ENCODE measurements at places on chromosomes 4 and X.

DNA sequence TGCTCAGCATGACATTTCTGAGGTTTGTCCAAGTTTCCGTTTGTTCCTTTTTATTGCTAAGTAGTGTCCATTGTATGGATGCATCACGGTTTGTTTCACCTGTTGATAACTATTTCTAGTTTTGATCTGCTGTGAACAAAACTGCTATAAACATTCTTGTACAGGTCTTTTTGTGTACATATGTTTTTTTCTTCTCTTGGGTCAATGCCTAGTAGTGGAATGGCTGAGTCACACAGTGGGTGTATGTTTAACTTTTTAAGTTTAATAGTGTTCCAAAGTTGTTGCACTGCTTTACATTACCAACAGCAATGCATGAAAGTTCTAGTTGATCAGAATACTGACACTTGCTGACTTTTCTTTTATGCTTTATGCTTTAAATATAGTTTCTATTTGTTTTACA, 76.7 kb downstream of the MAOB start:
- no peak for DNase-seq

DNA sequence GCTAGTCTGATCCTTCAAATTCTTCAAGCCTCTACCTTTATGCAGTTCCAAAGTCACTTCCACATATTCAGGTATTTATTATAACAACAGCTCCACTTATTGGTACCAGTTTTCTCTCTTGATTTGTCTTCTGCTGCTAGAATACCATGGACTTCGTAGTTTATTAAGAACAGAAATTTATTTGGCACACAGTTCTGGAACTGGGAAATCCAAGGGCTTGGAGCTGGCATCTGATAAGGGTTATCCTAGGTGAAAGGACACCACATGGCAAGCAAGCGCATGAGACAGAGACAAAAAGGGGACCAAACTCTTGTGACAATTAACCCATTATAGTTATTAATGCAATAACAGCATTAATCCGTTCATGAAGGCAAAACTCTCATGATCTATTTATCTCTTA, 600.5 kb upstream of the ATOH1 start:
- DNase-seq, result no peak

GRCh38 chrX:35557916-35558315, 240.2 kb upstream of the MAGEB16 start:
- DNase-seq, result no peak

DNA sequence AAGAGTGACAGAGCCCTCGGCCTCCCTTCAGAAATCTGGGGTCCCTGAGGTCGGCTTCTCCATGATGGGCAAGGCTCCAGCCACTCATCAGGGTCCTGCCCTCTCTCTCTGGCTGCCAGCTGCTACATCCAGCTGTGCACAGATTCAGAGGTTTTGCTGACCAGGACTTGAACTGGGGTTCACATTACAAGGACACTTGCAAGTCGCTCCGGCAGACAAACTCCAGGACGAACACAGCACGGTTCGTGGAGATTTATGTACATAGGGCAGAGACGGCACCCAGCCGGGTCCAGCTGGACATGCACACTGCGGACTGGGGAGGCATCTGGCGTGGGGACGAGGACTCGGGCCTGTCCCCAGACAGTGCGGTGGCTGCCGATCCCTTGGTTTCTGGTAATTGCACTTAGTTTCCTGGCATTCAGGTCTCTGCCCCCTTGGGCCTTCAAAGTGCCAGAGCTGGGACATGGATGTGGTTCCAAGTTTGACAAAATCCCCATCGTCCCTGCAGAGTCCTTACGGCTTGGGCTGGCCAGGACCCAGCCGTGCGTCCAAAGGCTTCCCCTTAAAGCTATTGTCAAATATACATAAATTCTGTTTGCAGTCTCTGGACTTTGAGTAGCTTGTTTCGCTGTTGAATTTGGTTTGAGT, 6.2 kb upstream of the C4orf50 start:
- DNase-seq, result no peak

DNA sequence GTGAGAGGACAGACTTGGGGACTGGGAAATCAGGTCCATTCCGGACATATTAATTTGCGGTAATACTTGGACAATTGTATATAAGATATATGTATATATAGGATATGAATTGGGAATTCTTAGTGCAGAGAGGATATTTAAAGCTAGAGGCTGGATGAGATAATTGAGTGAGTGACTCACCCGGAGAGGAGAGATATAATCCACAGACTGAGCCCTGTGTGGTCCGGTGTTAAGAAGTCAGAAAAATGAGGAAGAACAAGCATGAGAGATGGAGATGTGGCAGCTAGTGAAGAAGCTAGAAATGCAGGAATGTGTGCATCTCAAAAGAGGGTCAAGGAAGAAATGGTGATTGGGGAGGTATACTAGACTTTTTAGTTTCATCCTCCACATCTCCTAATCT, 336.2 kb downstream of the SLC7A11 start:
- peak; percentile 61 for DNase-seq
